Renal cortex interstitium (tissue), 15 donors: ENCODE measurements at places on chromosomes 5 and 9. TPM values are rescaled to one million over a fixed set of nuclear protein-coding genes. Genes with fewer than 3 reads are reported as not detected.

GRCh38 chr9:28899926-28900325 lies 1326.6 kb upstream of the C9orf72 start:
- DNase-seq: no peak

GRCh38 chr9:37027582-37028419 lies 6.3 kb downstream of the PAX5 start:
- peak; percentile 92 for DNase-seq

DNA sequence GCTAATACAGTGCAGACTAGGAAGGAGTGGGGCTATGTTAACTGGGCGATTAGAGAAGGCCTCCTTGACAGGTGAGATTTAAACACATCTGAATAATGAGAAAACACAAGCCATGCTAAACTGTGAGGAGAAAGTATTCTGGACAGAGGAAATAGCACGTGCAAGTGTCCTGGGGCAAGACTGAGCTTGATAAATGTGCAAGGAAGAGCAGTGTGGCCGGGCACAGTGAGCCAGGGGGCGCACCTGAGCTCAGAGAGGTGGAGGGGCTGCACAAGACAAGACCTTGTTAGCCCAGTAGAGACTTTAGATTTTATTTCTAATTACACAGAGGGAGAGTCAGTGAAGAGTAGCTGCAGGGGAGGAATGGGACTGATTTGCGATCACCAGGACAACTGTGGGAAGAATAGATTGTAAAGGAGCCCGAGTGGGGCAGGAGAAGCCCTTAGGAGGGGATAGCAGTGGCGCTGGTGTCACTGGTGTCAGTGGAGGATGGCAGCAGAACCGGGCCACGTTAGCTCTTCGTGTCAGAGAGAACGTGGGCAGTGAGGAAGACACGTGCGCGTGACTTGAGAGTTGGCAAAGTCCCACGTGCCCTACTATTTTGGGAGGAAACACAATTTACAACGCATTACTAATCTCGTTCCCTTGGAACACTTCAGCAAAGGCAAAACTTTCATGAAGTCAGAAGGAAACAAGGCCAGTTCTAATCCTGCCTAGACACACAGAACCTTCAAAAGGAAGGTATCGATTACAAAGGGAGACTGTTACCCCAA lies 17.9 kb upstream of the C5orf47 start:
- no peak for DNase-seq

DNA sequence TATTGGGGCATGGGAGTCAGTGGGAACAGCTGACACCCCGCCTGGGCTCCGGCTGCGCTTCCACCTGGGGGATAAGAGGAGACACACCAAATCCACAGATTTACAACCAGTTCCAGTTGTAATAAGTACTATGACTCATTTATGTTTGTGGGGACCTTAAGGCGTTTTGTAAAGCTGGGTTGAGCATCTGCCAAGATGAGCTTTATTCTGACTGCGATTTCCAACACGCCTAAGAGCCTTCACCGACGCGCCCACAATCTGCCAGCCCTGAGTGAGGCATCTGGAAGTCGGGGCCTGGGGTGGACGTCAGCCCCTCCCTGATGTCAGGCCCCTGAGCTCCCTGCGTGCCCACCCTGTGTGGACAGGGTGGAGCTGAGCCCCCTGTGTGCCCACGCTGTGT lies 14.3 kb upstream of the LHX3 start:
- no peak for DNase-seq

The NKD2 gene
- polyA plus RNA-seq: 10.5 TPM

The ASPN gene
- polyA plus RNA-seq: 13.9 TPM

The CREBRF gene
- 26.6 TPM for polyA plus RNA-seq

GRCh38 chr5:93279296-93279963 lies 301.6 kb downstream of the NR2F1-AS1 start:
- DNase-seq: no peak

GRCh38 chr5:155313518-155313917 lies 300.0 kb downstream of the KIF4B start:
- DNase-seq: no peak

- no peak for DNase-seq
These were observed 46.2 kb upstream of the FSD1L start for GRCh38 chr9:105401651-105402050.
